ENCODE measurements at places on chromosomes 2 and 18. TPM values are rescaled to one million over a fixed set of nuclear protein-coding genes. Genes with fewer than 3 reads are reported as not detected.

DCDC2C gene
- total RNA-seq: not detected

TRPM8 gene
- not detected for total RNA-seq

CNRIP1 gene
- total RNA-seq: 16.2 TPM

DNAH7 gene
- 5.5 TPM for total RNA-seq

GALNT5 gene
- total RNA-seq: 0.29 TPM

CRYGA gene
- total RNA-seq: not detected

RFX8 gene
- total RNA-seq: not detected

RSAD2 gene
- 4.4 TPM for total RNA-seq

RALBP1 gene
- 117 TPM for total RNA-seq

ALKAL2 gene
- 1.9 TPM for total RNA-seq

CENPO gene
- 7.7 TPM for total RNA-seq
